ENCODE measurements at places on chromosomes 2 and 18.

DNA sequence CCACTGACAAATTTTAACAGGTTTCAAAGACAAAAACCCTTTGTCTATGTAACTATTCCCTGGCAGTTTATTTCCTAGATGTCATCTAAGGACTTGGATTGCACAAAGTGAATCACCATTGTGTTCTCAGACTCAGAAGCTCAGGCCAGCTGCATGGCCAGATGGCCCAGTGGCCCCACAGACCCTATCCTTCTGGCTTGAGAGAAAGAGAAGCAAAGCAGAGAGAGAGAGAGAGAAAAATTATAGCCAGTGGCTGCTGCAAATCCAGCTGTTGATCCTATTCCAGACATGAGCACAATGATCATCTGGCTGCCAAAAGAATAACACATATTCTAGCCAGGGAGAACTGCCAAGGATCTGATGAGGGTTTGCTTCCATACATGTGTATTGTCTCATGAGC is 25.8 kb downstream of the CTLA4 start:
- no peak for DNase-seq

DNA sequence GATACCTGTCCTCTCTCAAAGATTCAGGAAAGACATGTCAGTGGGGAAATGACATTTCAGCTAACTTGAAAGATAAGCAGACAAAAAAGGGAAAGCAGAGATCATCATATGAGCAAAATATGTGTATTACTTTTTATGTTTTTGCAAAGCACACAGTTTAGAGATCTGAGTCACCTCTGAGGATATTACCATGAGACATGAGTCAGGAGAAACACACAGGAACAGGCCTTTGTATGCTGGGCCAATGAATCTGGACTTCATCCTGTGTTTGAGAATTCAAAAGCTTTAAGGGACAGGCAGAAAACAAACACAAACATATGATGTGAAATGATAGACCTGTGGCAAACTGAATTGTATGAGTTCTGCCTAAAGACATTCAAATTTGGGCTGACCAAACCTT is 306.0 kb upstream of the EPC2 start:
- DNase-seq: no peak

DNA sequence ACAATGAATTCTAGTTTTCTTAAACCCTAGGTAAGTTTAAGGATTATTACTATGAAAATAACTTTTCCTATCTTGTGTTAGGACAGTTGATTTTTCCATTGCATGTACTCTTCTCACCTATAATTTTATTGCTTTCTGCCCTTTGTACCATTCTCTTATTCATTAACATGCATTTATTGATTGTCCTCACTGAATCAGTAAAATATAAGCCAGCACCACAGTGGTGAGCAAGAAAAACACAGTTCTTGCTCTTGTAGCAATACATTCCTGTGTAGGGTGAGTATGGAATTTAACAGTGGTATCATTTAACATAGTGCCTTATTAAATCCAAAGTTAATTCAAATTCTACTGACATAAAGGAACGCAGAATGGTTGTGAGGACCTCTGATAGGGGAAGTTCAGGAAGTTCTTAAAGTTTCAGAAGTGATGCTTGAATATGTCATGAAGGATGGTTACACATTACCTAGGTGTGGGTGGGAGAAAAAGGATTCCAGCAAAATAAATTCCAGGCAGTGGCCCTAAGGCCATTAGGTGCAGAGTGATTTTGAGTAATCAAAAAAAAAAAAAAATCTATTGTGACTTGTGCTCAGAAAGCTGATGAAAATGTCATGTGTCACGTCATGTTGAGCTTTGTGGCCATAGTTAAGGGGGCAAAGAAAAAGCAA is 104.7 kb upstream of the DSEL start:
- no peak for DNase-seq

DNA sequence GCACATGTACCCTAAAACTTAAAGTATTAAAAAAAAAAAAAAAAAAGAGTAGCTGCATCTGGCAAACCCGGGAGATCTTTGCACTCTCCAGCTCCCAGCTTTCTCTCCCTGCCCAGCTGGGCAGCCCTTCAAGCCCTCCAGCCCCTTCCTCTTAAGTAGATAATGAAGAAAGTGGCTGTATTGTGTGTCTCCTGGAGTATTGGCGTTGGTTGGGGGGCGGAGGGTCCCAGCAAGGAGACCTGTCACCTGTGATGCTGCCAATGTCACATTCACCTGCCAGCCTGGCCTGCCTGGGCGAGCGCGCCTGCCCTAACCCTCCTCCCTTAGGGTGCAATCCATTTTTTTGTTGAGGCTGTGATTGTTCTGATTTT is 2.0 kb downstream of the C2orf72 start:
- no peak for DNase-seq

- no peak for DNase-seq
Measured at GRCh38 chr18:68757126-68757525, 40.8 kb upstream of the CCDC102B start.

DNA sequence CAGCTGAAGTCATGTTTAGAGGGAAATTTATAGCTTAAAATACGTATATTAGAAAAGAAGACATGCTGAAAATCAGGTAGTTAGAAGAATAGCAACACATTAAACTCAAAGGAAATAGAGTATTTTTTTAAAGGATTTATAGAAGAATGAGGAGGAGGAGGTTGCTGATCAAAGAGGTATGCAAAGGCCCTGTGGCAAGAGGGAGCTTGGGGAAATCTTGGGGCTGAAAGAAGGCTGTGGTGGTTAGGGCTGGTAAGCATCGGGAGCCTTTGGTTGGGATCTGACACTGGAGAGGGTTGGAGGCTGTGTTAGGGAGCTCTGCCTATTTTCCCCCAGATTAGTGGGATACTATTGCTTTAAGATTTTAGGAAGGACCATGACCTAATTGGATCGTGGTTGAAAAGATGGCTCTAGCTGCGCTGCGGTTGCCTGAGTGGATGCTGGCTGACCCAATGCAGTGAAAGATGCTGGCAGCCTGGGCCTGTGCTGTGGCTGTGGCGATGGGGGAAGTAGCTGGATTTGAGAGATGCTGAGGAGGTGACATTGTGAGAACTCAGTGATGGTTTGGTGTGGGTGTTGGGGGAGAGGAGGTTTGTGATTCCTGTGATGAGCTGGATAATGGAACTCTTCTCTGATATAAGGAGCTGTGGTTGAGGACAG is 11.7 kb downstream of the DGKD start:
- no peak for DNase-seq

GRCh38 chr18:11818486-11819203 is 32.6 kb upstream of the CHMP1B start:
- DNase-seq: no peak

- DNase-seq: no peak
Measured at GRCh38 chr2:193303464-193303863, 1108.7 kb upstream of the TMEFF2 start.

- DNase-seq: no peak
Measured at GRCh38 chr18:12092398-12093229, 1.0 kb upstream of the ANKRD62 start.

- DNase-seq: no peak
Measured at GRCh38 chr18:44803019-44803650, 122.4 kb downstream of the SETBP1 start.

DNA sequence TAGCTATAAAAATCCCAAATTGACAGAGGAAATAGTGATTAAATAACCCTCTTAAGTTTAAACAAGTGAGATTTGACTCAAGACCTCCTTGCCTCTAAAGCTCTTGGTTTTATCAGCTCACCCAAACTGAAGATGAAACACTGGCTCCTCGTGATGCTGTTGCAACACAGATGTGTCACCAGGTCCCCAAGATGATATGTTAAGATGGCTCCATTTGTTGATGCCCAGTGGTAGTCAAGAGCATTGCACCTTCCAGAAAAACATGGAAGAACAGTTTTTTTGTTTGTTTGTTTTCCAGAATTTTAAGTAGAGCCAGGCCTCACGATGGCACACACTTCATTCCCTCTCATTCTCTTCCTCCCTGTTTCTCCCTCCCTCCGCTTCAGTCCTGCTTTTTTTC is 399.8 kb downstream of the TXNL1 start:
- no peak for DNase-seq
